ENCODE measurements at places on chromosomes 16 and 17. TPM values are rescaled to one million over a fixed set of nuclear protein-coding genes. Genes with fewer than 3 reads are reported as not detected.

RAMP2 gene
- not detected for total RNA-seq

DNA sequence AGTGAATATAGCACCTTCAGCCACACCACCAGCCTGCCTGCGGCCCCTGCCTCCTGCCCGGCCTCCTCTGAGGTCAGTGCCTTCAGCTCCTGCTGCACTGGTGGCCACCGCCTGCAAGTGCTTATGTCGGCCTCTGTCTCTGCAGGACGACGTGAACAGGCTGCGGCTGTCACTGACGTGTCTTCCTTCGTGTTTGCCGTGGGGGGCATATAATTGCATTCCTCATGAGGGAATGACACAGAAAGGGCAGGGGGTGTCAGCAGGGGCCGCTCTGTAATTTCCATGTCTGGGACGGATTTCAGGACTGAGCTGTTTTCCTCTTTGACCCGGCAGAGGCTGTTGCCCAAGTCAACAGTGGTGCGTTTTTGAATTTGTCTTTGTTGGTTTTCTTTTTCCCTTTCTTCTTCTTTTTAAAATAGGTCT lies 28.5 kb downstream of the CMIP start:
- H3K36me3 ChIP-seq, result peaks cover 10% of the 10 kb centered on the region
- H3K27ac ChIP-seq, result no peak overlapping the region
- H3K4me1 ChIP-seq, result no peaks in the 10 kb centered on the region
- no peak overlapping the region for H3K4me3 ChIP-seq
- H3K27me3 ChIP-seq, result no peaks in the 10 kb centered on the region

TMC5 gene
- not detected for total RNA-seq

GRCh38 chr17:82257473-82257872 lies 16.0 kb downstream of the CSNK1D start:
- peaks cover 76% of the 10 kb centered on the region for H3K36me3 ChIP-seq
- H3K4me1 ChIP-seq, result no peaks in the 10 kb centered on the region
- DNase-seq, result peak; percentile 64
- H3K27ac ChIP-seq, result no peak overlapping the region
- no peak overlapping the region for H3K4me3 ChIP-seq

- no peaks in the 10 kb centered on the region for H3K27me3 ChIP-seq
- DNase-seq, result no peak
- no peak overlapping the region for H3K27ac ChIP-seq
- no peak overlapping the region for H3K4me3 ChIP-seq
Measured at GRCh38 chr17:66169839-66170238, 22.1 kb downstream of the CEP112 start.

DNA sequence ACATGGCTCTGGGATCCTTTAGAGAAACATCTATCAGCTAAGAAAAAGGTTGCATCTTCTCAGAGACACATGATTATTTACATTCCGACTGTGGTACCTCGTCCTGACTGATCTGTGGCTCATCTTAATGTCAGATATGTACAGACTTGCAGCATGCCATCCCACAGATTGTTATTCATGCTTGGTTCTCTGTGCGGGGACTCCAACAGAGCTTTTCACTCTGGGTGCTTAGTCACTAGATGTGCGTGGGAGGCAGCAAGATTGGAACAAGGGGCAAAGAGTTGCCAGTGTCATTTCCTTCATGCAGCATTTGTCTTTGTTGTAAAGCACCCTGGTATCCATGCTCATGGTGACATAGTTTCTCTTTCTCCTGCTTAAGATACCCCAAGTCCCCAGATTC lies 179.1 kb upstream of the CACNG5 start:
- no peak overlapping the region for H3K27ac ChIP-seq
- H3K4me1 ChIP-seq, result no peaks in the 10 kb centered on the region
- H3K4me3 ChIP-seq, result no peak overlapping the region
- peaks cover 15% of the 10 kb centered on the region for H3K36me3 ChIP-seq

DNA sequence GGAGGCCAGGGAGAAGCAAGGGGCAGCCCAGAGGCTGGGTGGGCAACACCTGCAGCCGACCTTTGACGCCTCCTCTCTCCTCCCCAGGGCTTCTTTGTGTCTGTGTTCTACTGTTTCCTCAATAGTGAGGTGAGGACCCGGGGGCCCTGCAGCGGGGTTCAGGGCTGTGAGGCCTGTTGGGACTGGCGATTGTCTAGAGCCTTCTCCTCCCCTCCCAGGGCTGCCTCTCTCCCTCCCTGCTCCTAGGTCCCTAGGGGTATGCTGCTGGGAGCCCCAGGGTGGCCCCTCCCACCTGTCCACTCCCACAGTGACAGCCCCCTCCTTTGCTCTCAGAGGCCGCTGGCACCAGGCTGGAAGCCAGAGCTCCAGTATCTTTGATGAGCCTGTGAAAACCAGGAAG lies 10.8 kb upstream of the SPPL2C start:
- H3K36me3 ChIP-seq, result no peaks in the 10 kb centered on the region
- peaks cover 73% of the 10 kb centered on the region for H3K27me3 ChIP-seq
- no peaks in the 10 kb centered on the region for H3K4me1 ChIP-seq
- DNase-seq, result no peak
- no peak overlapping the region for H3K27ac ChIP-seq

GRCh38 chr17:80694992-80695912 lies 150.6 kb downstream of the RPTOR start:
- DNase-seq, result no peak
- no peaks in the 10 kb centered on the region for H3K36me3 ChIP-seq
- no peak overlapping the region for H3K4me3 ChIP-seq
- H3K27me3 ChIP-seq, result no peaks in the 10 kb centered on the region
- H3K27ac ChIP-seq, result no peak overlapping the region

TOX3 gene
- not detected for total RNA-seq

DNA sequence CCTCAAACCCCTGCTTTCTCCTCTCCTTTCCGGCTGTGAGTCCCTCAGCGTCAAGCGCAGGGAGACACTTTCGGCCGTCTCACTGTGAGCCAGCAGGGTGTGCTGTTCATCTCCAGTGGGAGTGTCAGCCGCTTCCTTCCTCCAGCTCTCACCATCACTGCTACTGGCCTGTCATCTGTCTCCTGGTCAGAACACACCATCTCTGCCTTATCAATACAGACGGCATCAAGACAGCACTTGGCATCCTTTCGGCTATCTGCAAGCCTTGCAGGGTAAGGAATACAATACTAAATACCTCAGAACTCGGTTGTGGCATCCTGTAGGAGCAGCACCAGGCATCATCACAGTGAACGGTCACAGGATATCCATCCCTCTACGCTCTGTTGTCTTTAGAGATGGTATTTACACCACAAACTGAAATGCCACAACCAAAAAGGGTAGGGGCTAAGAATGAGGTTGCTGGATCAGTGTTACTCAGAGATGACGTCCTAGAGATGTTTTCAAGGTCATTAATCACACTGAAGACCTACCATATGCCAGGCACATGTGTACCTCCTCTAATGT lies 20.7 kb upstream of the CMTM4 start:
- H3K4me3 ChIP-seq, result no peak overlapping the region
- peaks cover 14% of the 10 kb centered on the region for H3K36me3 ChIP-seq
- DNase-seq, result peak; percentile 30
- H3K4me1 ChIP-seq, result no peaks in the 10 kb centered on the region

- H3K36me3 ChIP-seq, result no peaks in the 10 kb centered on the region
- DNase-seq, result no peak
- no peak overlapping the region for H3K27ac ChIP-seq
- H3K4me3 ChIP-seq, result no peak overlapping the region
- no peaks in the 10 kb centered on the region for H3K27me3 ChIP-seq
Measured at GRCh38 chr17:16934836-16935235, 37.1 kb downstream of the TNFRSF13B start.

GRCh38 chr16:18834864-18835263 lies 33.5 kb upstream of the ARL6IP1 start:
- H3K27me3 ChIP-seq, result no peaks in the 10 kb centered on the region
- H3K4me3 ChIP-seq, result no peak overlapping the region
- peaks cover 93% of the 10 kb centered on the region for H3K36me3 ChIP-seq
- DNase-seq, result no peak
- no peak overlapping the region for H3K27ac ChIP-seq
- no peaks in the 10 kb centered on the region for H3K4me1 ChIP-seq

- H3K4me1 ChIP-seq, result peaks cover 11% of the 10 kb centered on the region
- DNase-seq, result no peak
- peaks cover 17% of the 10 kb centered on the region for H3K36me3 ChIP-seq
Measured at GRCh38 chr17:17235212-17236174, 1.5 kb downstream of the FLCN start.

DNA sequence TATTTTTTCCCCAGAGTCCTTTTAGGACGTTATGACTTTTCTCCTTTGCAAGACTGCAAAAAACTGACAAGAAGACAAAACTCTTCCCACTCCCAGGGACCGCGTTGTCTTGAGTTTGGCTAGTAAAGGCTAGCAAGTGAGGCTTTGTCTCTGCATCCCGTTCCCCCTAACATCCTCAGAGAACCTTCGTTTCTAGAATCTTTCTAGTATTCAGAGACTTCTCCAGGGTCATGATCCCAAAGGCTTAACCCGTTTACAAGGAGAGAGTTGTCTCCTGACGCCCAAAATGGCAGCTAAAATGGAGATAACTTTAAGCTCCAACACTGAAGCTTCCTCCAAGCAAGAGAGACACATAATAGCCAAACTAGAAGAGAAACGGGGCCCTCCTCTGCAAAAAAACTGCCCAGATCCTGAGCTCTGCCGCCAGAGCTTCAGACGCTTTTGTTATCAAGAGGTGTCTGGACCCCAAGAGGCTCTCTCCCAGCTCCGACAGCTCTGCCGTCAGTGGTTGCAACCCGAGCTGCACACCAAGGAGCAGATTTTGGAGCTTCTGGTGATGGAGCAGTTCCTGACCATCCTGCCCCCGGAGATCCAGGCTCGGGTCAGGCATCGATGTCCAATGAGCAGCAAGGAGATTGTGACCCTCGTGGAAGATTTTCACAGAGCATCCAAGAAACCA lies 843 bp downstream of the ZNF174 start:
- peak overlapping the region; percentile 85 for H3K4me3 ChIP-seq
- H3K36me3 ChIP-seq, result peaks cover 64% of the 10 kb centered on the region
- no peak for DNase-seq

DNA sequence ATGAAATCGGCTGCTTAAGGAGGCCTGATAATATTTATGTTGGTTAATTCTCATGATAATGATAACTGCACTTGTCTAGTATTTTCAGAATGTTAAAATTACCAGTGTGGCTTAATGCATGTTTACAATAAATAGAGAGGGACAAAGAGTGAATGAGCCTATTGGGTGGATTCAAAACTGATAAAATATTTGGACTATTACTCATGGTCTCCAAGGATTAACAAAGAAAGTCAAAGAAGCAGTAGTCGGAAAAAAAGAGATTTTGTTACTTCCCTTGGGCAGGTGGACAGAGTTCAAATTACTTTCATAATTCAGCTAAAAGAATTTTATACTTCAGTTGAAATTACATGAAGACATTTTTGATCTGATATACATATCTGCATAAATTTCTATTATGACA lies 258.2 kb upstream of the PMFBP1 start:
- H3K4me1 ChIP-seq, result no peaks in the 10 kb centered on the region
- H3K4me3 ChIP-seq, result no peak overlapping the region
- no peaks in the 10 kb centered on the region for H3K36me3 ChIP-seq
- no peaks in the 10 kb centered on the region for H3K27me3 ChIP-seq
- DNase-seq, result no peak
- no peak overlapping the region for H3K27ac ChIP-seq

DNA sequence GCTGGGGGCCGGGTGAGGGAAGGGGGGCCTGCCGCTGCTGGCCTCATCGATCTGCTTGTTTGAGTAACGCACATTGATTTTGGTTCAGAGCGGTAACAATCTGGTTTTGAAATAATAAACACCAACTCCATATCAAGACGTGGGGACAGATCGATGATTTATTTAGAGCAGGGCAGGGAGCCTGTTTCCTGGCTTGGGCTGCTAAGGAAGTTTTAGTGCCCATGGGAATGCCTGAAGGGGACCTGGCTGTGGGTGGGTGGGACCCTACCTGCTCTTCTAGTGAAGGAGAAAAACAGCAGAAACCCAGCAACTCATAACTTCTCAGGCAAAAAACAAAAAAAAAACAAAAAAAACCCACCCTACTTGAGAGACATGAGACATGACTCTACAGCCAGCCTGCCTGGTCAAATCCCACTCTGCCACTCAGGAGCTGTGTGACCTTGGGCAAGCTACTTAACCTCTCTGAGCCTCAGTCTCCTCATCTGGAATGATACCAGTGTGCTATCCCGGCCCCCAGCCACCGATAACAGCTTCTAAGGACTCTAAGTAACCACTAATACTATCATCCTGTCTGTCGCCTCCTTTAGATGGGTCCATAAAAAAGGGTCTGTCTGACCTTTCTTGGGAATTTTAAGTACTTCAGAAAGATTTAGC lies 66.0 kb downstream of the PIPOX start:
- no peak overlapping the region for H3K4me3 ChIP-seq
- H3K27me3 ChIP-seq, result no peaks in the 10 kb centered on the region
- no peak for DNase-seq
- peaks cover 13% of the 10 kb centered on the region for H3K36me3 ChIP-seq
- no peak overlapping the region for H3K27ac ChIP-seq

HOXB3 gene
- 1.4 TPM for total RNA-seq

All from SJSA1 (cell line).